ENCODE measurements at places on chromosomes 5 and 9.
A peak's percentile ranks its signal among the peaks of the same experiment; 100 is the strongest.

DNA sequence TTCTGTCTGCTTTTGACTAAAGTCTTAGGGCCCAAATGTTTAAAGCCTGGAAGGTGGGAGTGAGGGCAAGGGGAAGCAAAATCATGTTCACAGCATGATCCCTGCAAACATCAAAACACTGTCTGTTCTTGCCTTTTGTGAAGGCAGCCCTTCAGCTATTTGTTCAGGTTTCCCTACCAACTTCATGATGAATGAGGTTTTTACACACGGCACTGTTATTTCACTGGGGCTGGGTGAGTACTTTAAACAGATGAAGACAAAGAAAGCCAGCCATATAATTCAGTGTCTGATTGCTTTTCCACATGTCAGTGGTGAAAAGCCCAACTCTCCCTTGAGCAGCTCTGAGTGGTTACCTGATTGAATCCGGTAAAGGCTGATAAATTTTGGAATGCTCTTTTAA lies 224.7 kb upstream of the GRAMD2B start:
- no peak for DNase-seq

GRCh38 chr5:100913298-100913697 lies 10.2 kb upstream of the ST8SIA4 start:
- DNase-seq = no peak

GRCh38 chr5:173450188-173450587 lies 122.0 kb upstream of the STC2 start:
- DNase-seq = no peak

DNA sequence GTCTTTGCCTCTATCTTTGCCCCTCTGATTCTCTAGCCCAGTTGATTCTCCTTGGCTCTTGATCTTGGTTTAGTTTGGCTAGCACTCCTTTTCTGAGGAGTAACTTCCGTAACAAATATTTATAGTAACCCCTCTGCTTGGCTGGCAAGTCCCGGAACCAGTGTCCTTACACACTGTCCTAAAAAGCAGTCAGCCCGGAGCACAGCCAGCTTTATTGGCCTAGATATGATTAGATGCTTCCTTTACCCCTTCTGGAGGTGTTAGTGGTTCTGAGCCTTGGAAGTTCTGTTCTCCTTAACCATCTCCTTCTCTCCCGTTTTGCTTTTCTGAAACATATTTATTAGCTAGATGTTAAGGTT lies 17.0 kb upstream of the MSMP start:
- DNase-seq = no peak

DNA sequence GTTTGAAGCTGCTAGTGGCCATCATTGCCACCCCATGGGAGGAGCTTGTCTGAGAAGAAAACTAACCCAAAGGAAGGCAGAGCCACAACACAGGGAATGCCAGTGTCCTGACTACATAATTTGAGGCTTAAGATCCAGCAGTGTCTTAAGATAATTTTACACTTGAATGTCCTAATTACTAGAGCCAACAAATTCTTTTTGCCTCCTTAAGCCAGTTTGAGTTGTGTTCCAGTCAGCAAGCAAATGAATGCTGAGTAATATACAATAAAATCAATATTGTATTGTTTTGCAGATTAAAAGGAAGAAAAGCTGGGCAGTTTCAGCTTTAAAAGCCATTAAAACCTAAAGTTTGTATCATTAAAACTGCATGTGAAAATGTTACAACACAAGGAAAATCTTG lies 13.9 kb downstream of the HTR4 start:
- no peak for DNase-seq

GRCh38 chr9:31445960-31446359 lies 938.5 kb upstream of the ACO1 start:
- no peak for DNase-seq

DNA sequence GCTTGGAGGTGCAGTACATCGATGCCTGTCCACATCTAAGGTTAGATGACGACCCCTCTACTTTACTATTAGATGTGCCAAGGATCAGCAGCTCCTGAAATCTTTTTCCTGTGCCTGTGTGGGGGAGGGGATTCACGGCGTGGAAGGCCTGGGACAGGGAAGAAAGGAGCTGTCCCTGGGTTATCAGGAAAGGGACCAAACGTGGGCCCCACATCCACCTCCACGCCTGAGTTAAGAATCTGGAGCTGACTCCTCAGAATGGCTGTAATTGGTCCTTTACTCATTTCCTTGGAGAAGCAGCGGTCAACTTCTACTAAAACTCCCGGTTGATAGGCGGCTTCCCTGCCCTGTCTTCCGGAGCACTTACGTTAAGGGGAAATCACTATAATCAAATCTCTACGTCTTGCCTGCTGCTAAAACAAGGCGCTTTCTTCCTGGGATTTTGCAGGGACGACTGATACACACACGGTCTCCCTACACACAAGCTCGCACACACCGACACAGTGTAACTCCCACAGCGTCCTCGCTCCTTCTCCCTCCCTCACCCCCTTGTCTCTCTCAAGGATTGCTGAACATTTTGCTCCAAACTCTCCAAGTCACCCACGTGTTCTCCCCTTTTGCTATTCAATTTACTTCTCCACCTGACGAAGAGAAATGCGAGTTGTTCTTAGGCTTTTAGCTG lies 1.4 kb downstream of the PDE4D start:
- no peak for DNase-seq

GRCh38 chr9:126301985-126302603 lies 24.5 kb upstream of the MVB12B start:
- DNase-seq = peak; percentile 65

DNA sequence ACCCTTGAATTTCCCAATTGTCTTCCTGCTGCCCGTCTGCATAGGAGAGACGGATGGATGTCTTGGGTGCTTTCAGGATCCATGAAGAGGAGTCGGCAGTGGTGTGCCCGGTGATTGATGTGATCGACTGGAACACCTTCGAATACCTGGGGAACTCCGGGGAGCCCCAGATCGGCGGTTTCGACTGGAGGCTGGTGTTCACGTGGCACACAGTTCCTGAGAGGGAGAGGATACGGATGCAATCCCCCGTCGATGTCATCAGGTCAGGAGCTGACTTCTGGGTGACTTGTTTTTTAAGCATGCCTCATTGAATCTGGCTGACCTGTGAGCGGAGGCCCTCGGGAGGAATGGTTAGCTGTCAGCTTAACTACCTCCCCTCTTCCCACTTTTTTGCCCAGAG lies 24.2 kb downstream of the GALNT12 start:
- DNase-seq = no peak

DNA sequence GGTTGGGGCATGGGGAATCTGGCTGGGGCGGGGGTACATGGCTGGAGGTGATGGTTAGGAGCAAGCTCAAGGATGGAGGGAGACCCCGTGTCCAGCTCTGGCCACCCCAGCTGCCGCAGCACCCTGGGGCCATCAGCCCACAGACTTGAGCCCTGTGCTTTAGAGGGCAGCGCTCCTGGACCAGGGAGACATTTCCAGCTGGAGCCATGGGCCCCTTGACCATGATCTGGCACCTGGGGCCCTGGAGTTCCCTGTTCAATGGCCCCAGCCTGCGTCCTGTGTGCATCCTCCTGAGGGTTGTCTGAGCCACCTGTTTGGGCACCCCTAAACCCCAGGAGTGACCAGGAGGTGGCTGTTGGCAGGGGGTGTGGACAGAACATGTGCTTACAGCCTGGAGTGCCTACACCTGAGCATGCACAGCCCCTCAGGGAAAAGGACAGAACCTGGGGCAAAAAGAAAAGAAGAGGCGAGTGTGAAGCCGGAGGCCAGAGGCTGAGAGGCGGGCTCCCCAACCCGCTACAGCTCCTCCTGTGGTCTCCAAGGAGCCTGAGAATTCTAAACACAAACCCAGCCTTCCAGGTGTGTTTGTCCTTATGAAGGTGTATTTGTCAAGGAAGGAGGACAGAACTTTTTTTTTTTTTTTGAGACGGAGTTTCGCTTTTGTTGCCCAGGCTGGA lies 126.7 kb downstream of the C9orf50 start:
- DNase-seq = no peak

- peak; percentile 1 for DNase-seq
Measured at GRCh38 chr5:151196556-151197290, 27.2 kb downstream of the CCDC69 start.

- DNase-seq = no peak
Measured at GRCh38 chr9:97357056-97357455, 49.6 kb downstream of the CCDC180 start.

DNA sequence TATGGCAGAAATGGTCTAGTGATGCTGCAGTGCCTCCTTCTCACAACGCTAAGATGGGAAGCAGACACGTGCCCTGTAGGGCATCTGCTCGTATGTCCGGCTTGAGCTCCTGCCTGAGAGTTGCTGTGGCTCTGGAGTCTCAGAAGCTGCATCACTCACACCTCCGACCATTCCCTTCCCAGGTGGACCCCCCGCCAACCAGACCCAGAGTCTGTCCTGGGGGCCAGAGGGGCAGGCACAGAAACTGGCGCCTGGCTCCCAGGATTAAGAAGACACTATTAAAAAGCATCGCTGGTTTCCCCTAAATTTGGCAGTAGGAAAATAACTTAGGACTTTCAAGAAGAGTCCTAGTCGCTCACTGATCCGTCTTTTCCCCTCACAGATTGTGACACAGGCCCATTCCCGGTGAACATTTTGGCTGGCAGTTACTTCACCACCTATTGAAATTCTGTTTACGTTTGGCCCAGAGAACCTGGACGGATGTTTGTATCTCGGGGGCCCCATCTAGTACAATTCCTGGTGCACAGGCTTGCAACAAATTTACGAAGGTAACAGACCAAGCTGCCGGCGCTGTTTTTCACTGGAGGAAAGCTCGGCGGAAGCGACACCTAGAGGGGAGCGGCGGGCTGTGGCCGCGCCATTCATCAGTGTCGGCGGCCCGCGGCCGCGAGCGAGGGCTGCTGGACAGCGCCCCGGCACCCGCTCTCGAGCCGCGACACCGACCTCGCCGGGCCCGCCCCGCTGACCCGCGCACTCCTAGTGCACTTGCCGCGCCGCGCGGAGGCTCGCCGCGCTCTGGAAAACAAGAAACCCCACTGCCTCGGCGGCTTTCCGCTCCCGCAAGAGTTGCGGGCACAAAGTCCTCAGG lies 1.6 kb downstream of the FSTL4 start:
- DNase-seq = peak; percentile 25

DNA sequence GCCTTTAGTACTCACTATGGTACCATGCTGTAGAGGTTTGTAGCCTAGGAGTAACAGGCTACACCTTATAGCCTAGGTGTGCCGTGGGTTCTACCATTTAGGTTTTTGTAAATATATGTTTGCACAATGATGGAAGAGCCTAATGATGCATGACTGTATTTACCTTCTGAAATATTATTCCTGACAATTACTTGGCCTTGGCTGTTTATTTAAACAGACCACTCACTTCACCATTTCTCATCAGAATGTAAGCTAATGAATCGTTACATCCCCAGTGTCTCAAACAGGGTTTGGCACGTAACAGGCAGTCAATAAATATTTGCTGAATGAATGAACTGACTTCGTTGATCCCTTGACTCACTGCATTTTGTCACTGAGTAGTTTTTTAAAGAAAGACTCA lies 93.1 kb downstream of the MED27 start:
- DNase-seq = peak; percentile 89

GRCh38 chr5:4164167-4164566 lies 568.5 kb downstream of the IRX1 start:
- DNase-seq = no peak

GRCh38 chr5:154819546-154819945 lies 30.9 kb downstream of the FAXDC2 start:
- DNase-seq = no peak

GRCh38 chr5:168962306-168962705 lies 338.6 kb downstream of the SLIT3 start:
- DNase-seq = no peak

DNA sequence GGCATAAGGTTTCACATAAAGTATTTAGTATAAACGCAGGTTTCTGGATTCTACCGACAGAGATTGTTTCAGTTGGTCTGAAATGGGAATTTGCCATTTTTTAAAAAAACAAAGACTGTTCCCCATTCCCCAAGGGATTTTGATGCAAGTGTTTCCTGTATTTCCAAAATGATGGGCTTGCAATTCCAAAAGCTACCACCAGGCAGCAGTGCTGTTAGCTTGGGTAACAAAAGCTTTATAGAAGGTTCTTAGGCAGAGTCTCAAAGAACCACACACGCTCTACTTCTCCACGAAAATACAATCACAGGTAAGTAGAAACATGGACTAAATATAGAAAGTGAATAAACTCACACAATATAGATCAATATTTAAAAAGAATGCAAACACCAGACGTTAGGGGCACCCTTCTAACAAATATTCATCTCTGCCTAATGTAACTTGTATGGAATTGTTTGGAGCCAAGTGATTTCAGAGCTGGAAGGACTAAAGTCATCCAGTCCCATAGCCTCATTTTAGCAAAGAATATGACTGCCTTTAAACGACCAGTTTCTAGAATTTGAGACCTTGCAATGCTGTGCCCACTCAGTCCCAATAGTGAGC lies 154.3 kb downstream of the SPOCK1 start:
- DNase-seq = peak; percentile 13

- DNase-seq = no peak
Measured at GRCh38 chr9:137273095-137273490, 4.4 kb upstream of the TOR4A start.

DNA sequence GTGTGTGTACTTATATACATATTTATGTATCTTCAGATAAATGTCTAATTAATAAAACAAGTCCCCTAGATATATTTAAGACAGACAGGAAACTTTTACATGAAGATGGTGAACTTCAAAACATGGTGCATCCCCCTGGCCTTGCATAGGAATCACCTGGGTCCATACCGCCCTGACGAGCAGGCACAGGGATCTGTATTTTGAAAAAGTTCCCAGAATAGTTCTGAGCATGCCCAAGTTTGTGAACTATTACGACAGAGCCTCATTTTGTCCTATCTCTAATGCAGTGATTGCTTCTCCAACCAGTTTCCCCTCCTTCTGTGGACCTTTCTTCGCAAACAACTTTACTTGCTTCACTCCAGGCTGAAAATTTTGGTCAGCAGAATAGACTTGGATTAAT lies 98.1 kb downstream of the APBA1 start:
- DNase-seq = no peak

- no peak for DNase-seq
Measured at GRCh38 chr5:115637507-115637906, 11.7 kb upstream of the TMED7 start.

DNA sequence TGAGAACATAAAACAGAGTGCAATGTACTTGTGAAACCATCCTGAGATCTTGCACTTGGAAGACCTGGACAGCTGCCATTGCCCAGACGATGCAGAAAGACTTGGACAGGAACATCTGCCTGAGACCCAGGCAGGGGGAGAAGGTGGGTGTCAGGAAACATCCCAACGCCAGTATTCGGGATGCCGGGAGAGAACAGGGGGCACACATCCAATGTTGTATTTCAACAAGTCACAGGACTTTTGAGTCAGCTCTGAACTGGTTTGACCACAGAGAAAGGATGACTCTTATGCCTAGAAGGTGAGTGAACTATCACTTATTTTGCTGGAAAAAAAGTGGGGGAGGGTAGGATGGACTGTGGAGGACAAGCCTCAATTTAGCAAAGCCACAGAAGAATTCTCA lies 124.6 kb downstream of the ROR2 start:
- DNase-seq = no peak

- DNase-seq = peak; percentile 71
Measured at GRCh38 chr5:124839371-124839998, 93.0 kb upstream of the ZNF608 start.

GRCh38 chr5:52999344-52999949 lies 10.3 kb downstream of the ITGA2 start:
- DNase-seq = no peak

Measured in NCI-H1105 treated with DMSO at 0.1 percent for 48 hours (cell line).